Tibial nerve (tissue), 4 donors: ENCODE measurements at places on chromosomes 1 and 21. TPM values are rescaled to one million over a fixed set of nuclear protein-coding genes. Genes with fewer than 3 reads are reported as not detected.

The FCMR gene
- total RNA-seq: 1.8 TPM

The CYP4B1 gene
- 609 TPM for total RNA-seq

The TSSK3 gene
- 1.5 TPM for total RNA-seq

The GPR52 gene
- 2.7 TPM for total RNA-seq

The OSCP1 gene
- 17.5 TPM for total RNA-seq

The CD1C gene
- total RNA-seq: not detected

The BSDC1 gene
- 60.6 TPM for total RNA-seq

The CHIT1 gene
- total RNA-seq: 0.39 TPM

The ZNF695 gene
- total RNA-seq: not detected

The SAMD13 gene
- total RNA-seq: not detected

The OR2W3 gene
- total RNA-seq: 1.5 TPM

DNA sequence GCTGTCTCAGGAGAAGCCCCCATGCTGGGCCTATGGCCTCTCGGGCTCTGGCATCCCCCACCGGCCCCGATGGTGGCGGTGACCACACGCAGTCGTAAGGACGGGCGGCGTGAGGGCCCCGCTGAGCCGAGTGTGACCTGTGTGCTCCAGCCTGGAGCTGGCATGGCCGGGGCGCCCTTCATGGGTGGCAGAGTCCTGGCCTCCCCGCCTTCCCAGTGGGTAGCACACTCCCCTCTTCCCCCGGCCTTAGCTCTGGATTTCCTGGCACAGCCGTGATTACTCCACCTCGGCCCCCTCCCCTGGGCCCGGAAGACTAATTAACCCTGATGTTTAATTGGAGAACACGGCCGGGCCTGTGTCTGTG lies 44.6 kb downstream of the SLX9 start:
- no peaks in the 10 kb centered on the region for H3K27me3 ChIP-seq
- peaks cover 7% of the 10 kb centered on the region for H3K4me1 ChIP-seq
- no peak for DNase-seq
- no peak overlapping the region for H3K4me3 ChIP-seq

- H3K4me1 ChIP-seq: no peaks in the 10 kb centered on the region
- peaks cover 31% of the 10 kb centered on the region for H3K36me3 ChIP-seq
- DNase-seq: peak; percentile 19
- H3K27me3 ChIP-seq: no peaks in the 10 kb centered on the region
- H3K27ac ChIP-seq: peak overlapping the region; percentile 11
Observed at GRCh38 chr1:179082333-179082998, 596 bp downstream of the TOR3A start.

- no peaks in the 10 kb centered on the region for H3K36me3 ChIP-seq
- H3K27ac ChIP-seq: no peak overlapping the region
- no peaks in the 10 kb centered on the region for H3K4me1 ChIP-seq
Observed at GRCh38 chr1:5727871-5728643, 264.2 kb downstream of the NPHP4 start.

DNA sequence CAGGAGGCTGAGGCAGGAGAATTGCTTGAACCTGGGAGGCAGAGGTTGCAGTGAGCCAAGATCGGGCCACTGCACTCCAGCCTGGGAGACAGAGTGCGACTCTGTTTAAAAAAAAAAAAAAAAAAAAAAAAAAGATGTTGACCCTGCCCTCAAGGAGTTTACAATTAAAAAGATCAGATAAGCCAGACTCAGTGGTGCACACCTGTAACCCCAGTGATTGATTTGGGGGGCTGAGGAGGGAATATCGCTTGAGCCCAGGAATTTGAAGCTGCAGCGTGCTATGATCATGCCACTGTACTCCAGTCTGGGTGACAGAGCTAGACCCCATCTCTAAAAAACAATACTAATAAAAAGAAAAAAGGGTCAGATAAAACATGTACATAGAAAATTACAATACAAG lies 1.6 kb upstream of the SESN2 start:
- no peak for DNase-seq
- peaks cover 17% of the 10 kb centered on the region for H3K4me1 ChIP-seq
- no peaks in the 10 kb centered on the region for H3K27me3 ChIP-seq
- H3K27ac ChIP-seq: no peak overlapping the region
- H3K4me3 ChIP-seq: no peak overlapping the region
- H3K36me3 ChIP-seq: no peaks in the 10 kb centered on the region

GRCh38 chr21:44443291-44443890 lies 11.9 kb upstream of the LRRC3 start:
- no peaks in the 10 kb centered on the region for H3K36me3 ChIP-seq
- no peak for DNase-seq
- no peak overlapping the region for H3K4me3 ChIP-seq
- no peaks in the 10 kb centered on the region for H3K4me1 ChIP-seq
- H3K27me3 ChIP-seq: peaks cover 23% of the 10 kb centered on the region

DNA sequence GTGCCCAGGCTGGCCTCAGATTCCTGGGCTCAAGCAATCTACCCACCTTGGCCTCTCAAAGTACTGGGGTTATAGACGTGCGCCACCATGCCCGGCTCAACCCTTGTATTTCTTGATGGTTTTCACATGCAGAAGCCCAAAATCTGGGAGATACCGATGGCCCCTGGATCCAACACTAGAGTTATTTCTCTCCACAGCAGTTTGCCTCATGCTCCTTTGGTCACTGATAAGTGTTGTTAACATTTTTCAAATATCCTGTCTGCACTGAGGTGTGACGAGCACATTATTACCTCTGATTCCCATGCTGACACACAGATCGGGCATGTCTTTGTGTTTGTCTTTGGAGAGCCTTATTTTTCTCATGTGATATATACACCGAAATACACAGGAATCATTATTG lies 107.0 kb downstream of the KIF26B start:
- no peaks in the 10 kb centered on the region for H3K36me3 ChIP-seq
- DNase-seq: no peak
- H3K4me3 ChIP-seq: no peak overlapping the region
- H3K27ac ChIP-seq: no peak overlapping the region
- H3K4me1 ChIP-seq: no peaks in the 10 kb centered on the region
- H3K27me3 ChIP-seq: no peaks in the 10 kb centered on the region

DNA sequence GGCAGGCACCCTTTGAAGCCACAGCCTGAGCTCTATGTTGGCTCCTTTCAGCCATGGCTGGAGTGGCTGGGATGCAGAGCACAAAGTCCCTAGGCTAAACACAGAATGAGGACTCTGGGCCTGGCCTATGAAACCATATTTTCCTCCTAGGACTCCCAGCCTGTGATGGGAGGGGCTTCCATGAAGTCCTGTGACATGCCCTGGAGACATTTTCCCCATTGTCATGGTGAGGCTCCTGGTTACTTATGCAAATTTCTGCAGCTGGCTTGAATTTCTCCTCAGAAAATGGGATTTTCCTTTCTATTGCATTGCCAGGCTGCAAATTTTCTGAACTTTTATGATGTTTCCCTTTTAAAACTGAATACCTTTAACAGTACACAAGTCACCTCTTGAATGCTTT lies 61.3 kb downstream of the VCAM1 start:
- H3K27me3 ChIP-seq: no peaks in the 10 kb centered on the region
- H3K4me1 ChIP-seq: no peaks in the 10 kb centered on the region
- DNase-seq: no peak

DNA sequence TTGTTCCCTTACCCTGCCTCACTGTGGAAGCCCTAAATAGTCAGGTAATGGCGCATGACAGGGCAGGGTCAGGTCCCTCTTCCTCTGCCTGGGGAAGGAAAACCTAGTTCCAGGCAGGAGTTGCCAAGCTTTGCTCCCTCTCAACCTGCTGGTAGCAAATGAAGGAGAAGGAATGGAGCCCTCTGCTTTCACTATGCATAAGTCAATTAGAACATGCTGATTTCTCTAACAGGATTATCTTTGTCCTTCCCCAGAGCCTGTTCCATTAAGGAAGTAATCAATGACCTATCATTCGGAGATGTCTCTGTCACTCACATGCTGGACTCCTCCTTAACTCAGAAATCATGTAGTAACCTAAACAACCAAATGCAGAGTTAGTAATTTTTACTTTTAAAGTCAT lies 161.8 kb upstream of the NFIA start:
- peaks cover 6% of the 10 kb centered on the region for H3K4me1 ChIP-seq
- no peaks in the 10 kb centered on the region for H3K27me3 ChIP-seq
- H3K4me3 ChIP-seq: no peak overlapping the region
- H3K27ac ChIP-seq: no peak overlapping the region

DNA sequence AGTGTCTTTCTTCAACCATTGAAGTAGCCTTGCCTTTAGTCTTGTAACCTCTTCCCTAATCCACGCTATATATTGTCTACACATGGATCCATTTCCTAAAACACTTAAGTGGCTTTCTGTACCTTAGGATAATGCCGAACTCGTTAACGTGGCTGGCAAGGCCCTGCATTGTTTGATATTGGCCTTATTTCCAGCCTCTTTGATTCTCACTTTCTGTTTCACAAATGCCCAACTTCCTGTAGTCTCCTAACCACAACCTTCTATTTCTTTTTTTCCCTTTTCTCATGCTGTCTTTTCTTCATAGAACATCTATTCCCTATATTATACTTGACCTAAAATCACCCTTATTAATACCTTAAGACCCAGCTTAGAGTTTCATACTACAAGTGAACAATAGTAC lies 536.0 kb downstream of the LMO4 start:
- no peak overlapping the region for H3K27ac ChIP-seq
- no peaks in the 10 kb centered on the region for H3K36me3 ChIP-seq
- no peaks in the 10 kb centered on the region for H3K27me3 ChIP-seq
- DNase-seq: no peak
- no peaks in the 10 kb centered on the region for H3K4me1 ChIP-seq
- H3K4me3 ChIP-seq: no peak overlapping the region

DNA sequence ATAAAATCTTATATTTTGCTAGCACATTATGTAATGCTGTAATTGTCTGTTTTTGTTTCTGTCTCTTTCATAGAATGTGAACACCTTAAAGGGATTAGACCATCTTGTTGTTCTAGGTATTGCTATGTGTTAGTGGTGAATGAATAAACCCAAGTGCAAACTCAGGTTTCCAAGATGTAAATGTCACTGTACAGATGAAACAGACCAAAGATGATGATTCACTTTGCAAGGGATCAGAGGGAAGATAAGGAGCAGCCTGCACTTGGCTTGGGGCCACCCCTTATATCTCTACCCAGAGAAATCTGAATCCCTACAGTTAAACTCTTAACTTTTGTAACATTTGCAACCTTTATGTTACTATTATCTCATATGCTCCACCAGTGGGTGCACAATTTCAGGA lies 25.4 kb downstream of the UROD start:
- H3K4me1 ChIP-seq: no peaks in the 10 kb centered on the region
- H3K36me3 ChIP-seq: peaks cover 34% of the 10 kb centered on the region
- no peak overlapping the region for H3K4me3 ChIP-seq

- H3K4me1 ChIP-seq: no peaks in the 10 kb centered on the region
- peaks cover 6% of the 10 kb centered on the region for H3K36me3 ChIP-seq
- H3K4me3 ChIP-seq: no peak overlapping the region
- DNase-seq: no peak
- no peaks in the 10 kb centered on the region for H3K27me3 ChIP-seq
Observed at GRCh38 chr1:185058110-185058509, 12.8 kb downstream of the RNF2 start.

- H3K36me3 ChIP-seq: no peaks in the 10 kb centered on the region
- H3K4me3 ChIP-seq: no peak overlapping the region
- DNase-seq: no peak
- no peaks in the 10 kb centered on the region for H3K27me3 ChIP-seq
Observed at GRCh38 chr1:81304187-81304586, 496.5 kb upstream of the ADGRL2 start.

DNA sequence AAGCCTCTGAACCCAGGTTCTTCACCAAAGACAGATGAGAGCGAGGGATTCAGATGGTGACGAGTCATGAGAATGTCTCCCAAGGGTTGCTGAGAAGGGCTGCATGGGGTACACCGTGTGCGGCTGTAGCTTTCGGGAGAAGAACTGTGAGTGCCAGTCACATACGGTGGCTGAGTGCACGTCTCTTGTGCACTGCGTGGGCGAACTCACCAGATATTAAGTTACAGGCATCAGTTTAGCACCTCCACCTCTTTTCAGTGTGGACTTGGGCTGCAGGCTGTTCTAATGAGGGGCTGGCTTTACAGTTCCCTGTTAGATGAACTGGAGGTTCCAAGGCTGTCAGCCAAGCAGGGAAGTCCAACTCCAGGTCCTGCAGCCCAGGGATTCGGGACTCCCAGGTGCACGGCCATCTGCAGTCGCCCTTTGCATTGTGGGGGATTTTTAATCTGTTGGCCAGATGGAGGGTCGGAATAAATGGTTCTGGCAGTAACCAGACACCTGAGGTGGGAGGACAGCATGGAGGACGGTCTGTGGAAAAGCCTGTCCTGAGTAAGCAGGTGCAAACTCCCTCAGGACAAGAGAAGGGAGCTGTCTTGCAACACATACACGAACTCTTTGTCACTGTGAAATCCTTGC lies 26.5 kb upstream of the AVPR1B start:
- H3K4me1 ChIP-seq: no peaks in the 10 kb centered on the region
- H3K27me3 ChIP-seq: peaks cover 13% of the 10 kb centered on the region
- no peak overlapping the region for H3K4me3 ChIP-seq
- no peak for DNase-seq

GRCh38 chr1:70331962-70332361 lies 22.6 kb downstream of the ANKRD13C start:
- no peaks in the 10 kb centered on the region for H3K36me3 ChIP-seq
- H3K27me3 ChIP-seq: no peaks in the 10 kb centered on the region
- H3K27ac ChIP-seq: no peak overlapping the region
- H3K4me3 ChIP-seq: no peak overlapping the region
- no peak for DNase-seq

GRCh38 chr1:39003794-39004193 lies 12.7 kb downstream of the AKIRIN1 start:
- no peaks in the 10 kb centered on the region for H3K27me3 ChIP-seq
- no peak overlapping the region for H3K4me3 ChIP-seq
- no peaks in the 10 kb centered on the region for H3K4me1 ChIP-seq
- H3K36me3 ChIP-seq: no peaks in the 10 kb centered on the region

- DNase-seq: no peak
- no peaks in the 10 kb centered on the region for H3K4me1 ChIP-seq
- H3K36me3 ChIP-seq: no peaks in the 10 kb centered on the region
Observed at GRCh38 chr1:14822493-14822892, 224.0 kb downstream of the KAZN start.

GRCh38 chr1:225449774-225450173 lies 21.9 kb upstream of the LBR start:
- H3K27ac ChIP-seq: no peak overlapping the region
- no peaks in the 10 kb centered on the region for H3K27me3 ChIP-seq
- no peaks in the 10 kb centered on the region for H3K36me3 ChIP-seq
- no peak overlapping the region for H3K4me3 ChIP-seq
- peaks cover 47% of the 10 kb centered on the region for H3K4me1 ChIP-seq
- no peak for DNase-seq

GRCh38 chr1:101898137-101898536 lies 98.6 kb downstream of the OLFM3 start:
- DNase-seq: no peak
- H3K4me3 ChIP-seq: no peak overlapping the region
- H3K4me1 ChIP-seq: no peaks in the 10 kb centered on the region
- H3K27ac ChIP-seq: no peak overlapping the region
- H3K36me3 ChIP-seq: no peaks in the 10 kb centered on the region

GRCh38 chr1:209434066-209434465 lies 149.4 kb upstream of the CAMK1G start:
- no peak overlapping the region for H3K4me3 ChIP-seq
- H3K27me3 ChIP-seq: no peaks in the 10 kb centered on the region
- H3K4me1 ChIP-seq: no peaks in the 10 kb centered on the region
- H3K27ac ChIP-seq: no peak overlapping the region

GRCh38 chr21:33256019-33256418 lies 10.1 kb upstream of the IL10RB start:
- no peaks in the 10 kb centered on the region for H3K27me3 ChIP-seq
- H3K4me1 ChIP-seq: peaks cover 12% of the 10 kb centered on the region
- no peak overlapping the region for H3K4me3 ChIP-seq

- no peak overlapping the region for H3K4me3 ChIP-seq
- no peaks in the 10 kb centered on the region for H3K27me3 ChIP-seq
- DNase-seq: no peak
Observed at GRCh38 chr1:105368446-105368845, 1618.7 kb downstream of the AMY1C start.

GRCh38 chr1:42462828-42463763 lies at the start of gene CCDC30:
Gene CCDC30, plus strand, starts transcription at chr1:42463286. Its CDS starts 17,266 bp downstream, at chr1:42480552.
- H3K4me1 ChIP-seq: peaks cover 22% of the 10 kb centered on the region
- H3K27me3 ChIP-seq: no peaks in the 10 kb centered on the region
- H3K27ac ChIP-seq: peak within 1 kb of the TSS; percentile 59
- peak; percentile 94 for DNase-seq
